ENCODE measurements at places on chromosomes 16 and 17.

GRCh38 chr16:57013902-57014301 lies 24.5 kb downstream of the NLRC5 start:
- DNase-seq = no peak

- DNase-seq = no peak
These were observed 2.2 kb upstream of the ZNF23 start for GRCh38 chr16:71464231-71464630.

DNA sequence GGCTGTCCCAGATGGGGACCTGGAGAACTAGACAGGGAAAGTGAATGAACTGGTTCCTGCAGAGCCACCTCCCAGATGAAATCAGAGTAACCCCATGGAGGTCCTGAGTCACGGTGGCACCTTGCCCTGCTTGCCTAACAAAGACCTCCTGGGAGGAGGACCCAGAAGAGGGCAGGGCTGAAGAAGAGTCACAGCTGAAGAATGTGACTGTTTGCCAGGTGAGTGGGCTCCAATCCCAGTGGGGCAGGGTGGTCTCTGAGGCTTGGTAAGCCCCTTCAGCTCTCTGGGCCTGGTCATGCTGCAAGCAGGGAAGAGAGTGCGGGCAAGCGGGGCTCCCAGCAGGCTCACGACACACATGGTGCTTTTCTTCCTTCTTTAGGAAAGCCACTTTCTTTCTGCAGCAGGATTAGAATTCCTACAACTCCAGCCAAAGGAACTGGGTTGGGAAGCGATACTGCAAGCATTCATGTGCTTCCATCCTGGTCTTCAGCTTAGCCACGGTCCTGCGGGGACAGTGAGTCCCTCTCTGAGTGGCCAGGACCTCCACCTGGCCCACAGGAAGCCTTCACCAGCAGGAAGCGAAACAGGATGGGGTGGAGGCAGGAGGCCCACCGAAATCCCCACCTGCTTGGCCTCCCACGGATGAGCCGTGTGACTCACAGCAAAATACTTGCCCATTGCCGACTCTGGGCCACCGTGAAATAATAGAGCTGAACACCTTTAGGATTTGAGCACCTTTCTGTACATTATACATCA lies 4.3 kb downstream of the C16orf74 start:
- DNase-seq = peak; percentile 47

DNA sequence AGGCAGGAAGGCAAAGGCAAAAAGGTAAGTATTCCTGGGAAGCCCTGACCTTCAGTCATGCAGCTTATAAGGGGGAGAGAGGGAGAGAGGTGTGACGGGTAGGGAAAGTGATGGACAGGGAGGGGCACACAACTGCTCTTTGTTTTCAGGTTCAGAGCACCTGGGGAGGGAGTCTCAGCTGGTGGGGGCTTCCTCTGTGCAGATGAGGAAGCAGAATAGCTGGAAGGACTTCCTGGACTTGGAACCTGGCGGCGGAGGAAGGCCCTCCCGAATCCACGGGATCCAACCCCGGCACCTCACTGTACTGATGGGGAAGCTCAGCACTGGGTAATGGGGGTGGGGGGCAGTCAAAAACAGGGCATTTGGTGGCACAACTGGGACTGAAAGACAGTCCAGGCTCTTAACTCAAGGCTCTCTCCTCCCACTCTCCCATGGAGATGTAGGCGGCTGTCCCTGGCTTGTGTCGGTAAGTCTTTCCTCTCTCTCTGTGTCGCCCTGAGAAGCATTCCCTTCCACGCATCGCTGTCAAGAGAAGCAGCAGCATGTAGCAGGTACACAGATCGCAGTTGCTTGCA lies 11.9 kb upstream of the PITPNM3 start:
- no peak for DNase-seq

- DNase-seq = no peak
These were observed 1.4 kb downstream of the TLCD1 start for GRCh38 chr17:28724500-28725165.

GRCh38 chr17:65711671-65712276 lies 150.3 kb upstream of the AXIN2 start:
- no peak for DNase-seq

- DNase-seq = peak; percentile 70
These were observed 13.2 kb downstream of the RAI1 start for GRCh38 chr17:17694169-17695081.

DNA sequence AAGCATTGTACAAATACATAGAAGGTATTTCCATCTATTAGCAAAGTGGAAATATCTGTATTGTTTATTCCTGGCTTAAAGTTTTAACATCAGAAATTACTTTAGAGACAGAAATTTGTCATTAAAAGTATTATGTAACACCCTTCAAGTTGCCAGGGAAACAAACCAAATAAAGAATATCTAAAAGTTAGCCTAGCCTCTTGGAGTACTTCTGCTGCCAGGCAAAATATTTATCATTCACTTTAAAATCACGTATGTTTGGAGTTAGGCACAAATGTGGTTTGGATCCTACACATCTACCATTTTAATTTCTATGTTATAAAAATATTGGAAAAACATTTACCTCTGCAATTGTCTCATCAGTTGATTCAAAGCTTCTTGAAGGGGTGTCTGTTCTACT lies 14.7 kb downstream of the BRD7 start:
- DNase-seq = no peak

GRCh38 chr17:2844416-2844815 lies 48.2 kb downstream of the RAP1GAP2 start:
- DNase-seq = no peak

DNA sequence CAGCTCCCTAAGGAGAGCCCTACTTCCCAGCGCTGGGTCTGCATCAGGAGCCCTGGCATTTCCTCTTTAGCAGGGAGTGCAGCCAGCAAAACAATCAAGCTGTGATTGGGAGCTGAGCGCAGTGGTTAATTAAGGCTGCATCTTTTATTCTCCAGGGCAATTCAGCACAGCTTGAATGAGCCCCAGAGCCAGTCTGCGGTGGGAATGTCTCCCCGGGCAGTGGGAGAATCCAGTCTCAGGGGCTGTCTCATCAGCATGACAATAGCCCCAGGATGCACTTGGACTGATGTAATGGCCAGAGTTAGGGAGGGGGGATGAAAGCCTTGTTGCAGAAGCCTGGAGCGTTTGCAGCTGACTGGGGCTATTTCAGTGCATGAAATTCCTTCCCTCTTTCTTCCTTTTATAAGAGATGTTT lies 292.6 kb upstream of the SOX9 start:
- peak; percentile 21 for DNase-seq

DNA sequence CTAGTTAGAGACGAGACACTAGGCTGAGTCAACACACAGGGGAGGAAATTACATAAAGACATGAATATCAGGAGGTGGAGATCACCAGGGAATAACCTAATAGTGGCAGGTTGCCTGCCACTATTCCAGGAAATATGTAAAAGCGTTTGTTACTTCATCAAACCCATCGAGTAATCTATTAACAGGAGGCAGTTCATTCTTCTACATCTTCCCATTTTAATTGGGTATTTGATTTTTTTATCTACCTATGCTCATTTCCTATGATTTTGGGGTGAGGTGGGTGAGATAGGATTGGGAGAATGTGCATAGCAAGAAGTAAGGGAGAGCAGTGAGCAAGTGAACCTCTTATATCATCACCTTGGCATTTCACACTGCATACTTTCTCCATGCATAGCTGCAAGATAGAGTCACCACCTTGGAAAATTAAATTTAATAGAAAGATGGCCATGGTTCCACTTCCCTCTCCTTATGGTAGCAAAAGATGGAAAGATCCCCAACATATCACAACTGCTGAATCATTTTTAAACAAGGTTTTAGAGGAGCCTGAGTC lies 312.2 kb downstream of the TMEM114 start:
- no peak for DNase-seq

DNA sequence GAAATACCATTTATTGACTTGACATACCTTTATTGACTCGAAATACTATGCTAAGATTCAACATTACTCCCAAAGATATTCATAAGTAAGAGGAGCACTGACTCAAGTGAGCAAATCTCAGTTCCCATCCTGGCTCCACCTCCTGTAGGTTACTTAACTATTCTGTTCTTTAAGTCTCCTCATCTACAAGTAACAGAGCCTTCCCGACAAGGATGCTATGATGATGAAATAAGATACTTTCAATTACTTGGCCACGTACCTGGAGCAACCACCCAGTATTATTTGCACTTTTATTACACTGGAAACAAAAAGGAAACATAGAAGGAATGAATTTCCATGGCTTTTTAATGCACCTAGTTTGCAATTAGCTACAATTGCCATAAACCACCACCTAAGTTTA lies 16.3 kb downstream of the KANSL1 start:
- no peak for DNase-seq

DNA sequence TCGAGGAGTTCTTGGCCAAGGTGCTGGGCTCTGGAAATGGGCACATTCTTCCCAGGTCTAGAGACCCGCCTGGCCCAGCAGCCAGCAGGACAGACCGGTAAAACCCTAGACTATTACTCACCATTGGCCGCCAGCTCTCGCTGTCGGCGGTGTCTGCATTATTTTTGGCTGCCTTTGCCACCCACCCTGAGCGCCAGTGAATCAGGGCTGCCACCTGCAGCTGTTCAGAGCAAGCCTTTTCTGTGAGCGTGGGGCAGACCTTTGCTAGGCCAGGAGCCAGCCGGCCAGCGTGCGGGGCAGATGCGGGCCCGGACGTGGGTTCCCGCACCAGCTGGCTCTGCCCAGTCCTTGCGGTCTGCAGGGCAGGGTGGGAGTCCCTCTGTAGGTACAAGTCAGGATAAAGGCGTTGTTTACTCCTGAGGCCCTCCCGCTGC lies 15.8 kb upstream of the CLEC18A start:
- no peak for DNase-seq

GRCh38 chr16:75216127-75216526 lies 2.7 kb upstream of the CTRB1 start:
- DNase-seq = no peak

Data from cardiac fibroblast (primary cell).